ENCODE measurements at places on chromosomes 7 and 10. TPM values are rescaled to one million over a fixed set of nuclear protein-coding genes. Genes with fewer than 3 reads are reported as not detected.

DNA sequence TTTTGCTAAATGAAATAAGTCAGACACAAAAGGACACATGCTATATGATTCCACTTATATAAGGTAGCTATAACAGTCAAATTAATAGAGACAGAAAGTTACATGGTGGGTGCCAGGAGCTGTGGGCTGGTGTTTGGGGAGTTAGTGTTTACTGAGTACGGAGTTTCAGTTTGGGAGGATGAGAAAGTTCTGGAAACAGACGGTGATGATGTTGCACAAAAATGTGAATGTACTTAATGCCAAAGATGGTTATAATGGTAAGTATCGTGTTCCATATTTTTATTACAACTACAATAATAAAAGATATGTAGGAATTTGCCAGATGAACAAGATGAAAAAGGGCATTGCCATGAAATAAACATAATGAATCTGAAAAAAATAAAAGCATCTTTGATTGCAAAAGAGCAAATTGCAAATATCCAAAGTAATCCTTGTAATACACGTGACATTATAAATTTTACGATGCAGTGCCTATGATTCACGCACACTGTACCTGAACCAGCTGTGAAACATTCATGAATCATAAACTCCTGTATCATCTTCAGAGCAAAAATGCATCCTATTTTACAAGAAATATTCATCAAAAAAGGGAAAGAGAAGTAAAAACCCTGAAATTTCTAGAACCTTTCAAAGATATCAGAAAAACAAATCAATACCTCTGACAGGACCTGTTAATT is 676.7 kb downstream of the PCDH15 start:
- no peaks in the 10 kb centered on the region for H3K27me3 ChIP-seq
- H3K36me3 ChIP-seq: no peaks in the 10 kb centered on the region
- H3K27ac ChIP-seq: no peak overlapping the region
- H3K4me3 ChIP-seq: no peak overlapping the region

- H3K4me1 ChIP-seq: no peaks in the 10 kb centered on the region
- peaks cover 25% of the 10 kb centered on the region for H3K27me3 ChIP-seq
- no peak overlapping the region for H3K4me3 ChIP-seq
- H3K27ac ChIP-seq: no peak overlapping the region
Observed at GRCh38 chr7:1383398-1384112, 75.7 kb downstream of the MICALL2 start.

DNA sequence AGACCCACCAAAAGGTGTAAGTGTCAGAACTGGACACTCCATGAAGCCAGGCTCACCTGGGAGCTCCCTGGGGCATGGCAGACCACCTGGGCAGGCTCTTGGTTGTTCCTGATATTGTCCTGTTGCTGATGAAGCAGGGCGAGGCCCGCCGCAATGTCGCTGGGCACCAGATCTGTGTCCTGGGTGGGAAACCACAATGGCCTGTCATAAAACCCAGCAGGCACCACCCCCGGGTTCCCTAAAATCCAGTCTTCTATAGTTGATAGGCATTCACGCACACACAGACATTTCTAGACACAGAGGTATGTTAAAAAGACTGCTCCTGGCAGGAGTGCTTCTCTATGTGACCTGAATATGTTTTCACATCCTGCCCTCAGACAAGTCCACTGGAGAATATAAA is 15.0 kb downstream of the DAGLB start:
- peaks cover 23% of the 10 kb centered on the region for H3K4me1 ChIP-seq
- peaks cover 14% of the 10 kb centered on the region for H3K36me3 ChIP-seq
- H3K4me3 ChIP-seq: no peak overlapping the region

GRCh38 chr10:119139464-119140067 is 25.9 kb downstream of the SFXN4 start:
- peaks cover 9% of the 10 kb centered on the region for H3K4me1 ChIP-seq
- H3K36me3 ChIP-seq: peaks cover 18% of the 10 kb centered on the region
- no peak overlapping the region for H3K4me3 ChIP-seq
- peak overlapping the region; percentile 42 for H3K27ac ChIP-seq
- DNase-seq: peak; percentile 41

DNA sequence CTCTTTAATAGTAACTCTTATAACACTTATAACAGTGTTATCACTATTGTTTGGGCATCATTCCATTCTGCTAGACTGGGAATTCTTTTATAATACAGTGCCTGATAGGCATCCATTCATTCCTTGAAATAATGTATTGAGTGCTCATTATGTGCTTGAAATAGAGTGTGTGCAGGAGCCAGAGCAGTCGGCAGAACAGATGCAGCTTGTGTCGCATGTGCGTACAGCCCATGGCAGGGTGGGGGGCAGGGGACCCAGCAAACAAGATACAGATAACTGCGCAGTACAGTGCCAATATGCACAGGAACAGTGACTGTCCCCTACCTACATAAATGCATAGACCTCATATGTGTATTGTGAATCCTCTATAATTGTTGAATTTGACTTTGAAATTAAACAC is 99.3 kb downstream of the KAT6B start:
- H3K4me3 ChIP-seq: no peak overlapping the region
- peaks cover 43% of the 10 kb centered on the region for H3K4me1 ChIP-seq
- H3K36me3 ChIP-seq: peaks cover under 1% of the 10 kb centered on the region
- no peak for DNase-seq

DNA sequence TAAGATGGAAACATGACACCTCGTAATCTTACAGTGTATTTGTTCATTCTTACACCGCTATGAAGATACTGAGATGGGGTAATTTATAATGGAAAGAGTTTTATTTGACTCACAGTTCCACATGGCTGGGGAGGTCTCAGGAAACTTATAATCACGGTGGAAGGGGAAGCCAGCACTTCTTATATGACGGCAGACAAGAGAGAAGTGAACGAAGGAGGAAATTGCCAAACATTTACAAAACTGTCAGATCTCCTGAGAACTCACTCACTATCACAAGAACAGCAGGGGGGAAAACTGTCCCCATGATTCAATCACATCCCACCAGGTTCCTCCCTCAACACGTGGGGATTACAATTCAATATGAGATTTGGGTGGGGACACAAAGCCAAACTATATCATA is 282.3 kb downstream of the HGF start:
- H3K27me3 ChIP-seq: peaks cover 5% of the 10 kb centered on the region
- no peaks in the 10 kb centered on the region for H3K4me1 ChIP-seq
- H3K36me3 ChIP-seq: no peaks in the 10 kb centered on the region
- no peak for DNase-seq
- H3K27ac ChIP-seq: no peak overlapping the region
- H3K4me3 ChIP-seq: no peak overlapping the region

The CALHM3 gene
- not detected for total RNA-seq

The NANOS1 gene
- total RNA-seq: not detected
